Breast epithelium (tissue), 4 donors: ENCODE measurements at places on chromosomes 5 and 9.

DNA sequence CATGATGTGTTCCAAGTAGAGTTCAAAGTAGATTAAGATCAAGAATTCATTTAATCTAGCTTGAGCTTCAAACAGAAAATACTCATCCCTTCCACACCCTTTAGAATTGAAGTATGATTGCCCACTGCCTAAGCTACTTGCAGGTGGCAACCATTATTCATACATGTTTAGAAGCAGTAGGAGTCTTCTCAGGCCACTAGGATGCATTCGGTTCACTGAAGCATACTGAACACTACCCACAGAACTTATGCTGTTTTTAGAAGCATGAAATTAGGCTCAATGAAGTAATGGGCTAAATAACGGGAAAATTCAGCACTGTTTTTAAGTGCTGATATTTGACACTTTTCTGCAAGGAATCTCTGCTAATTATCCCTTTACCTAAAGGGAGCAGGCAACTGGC lies 263.4 kb downstream of the DEPDC1B start:
- no peak for DNase-seq

DNA sequence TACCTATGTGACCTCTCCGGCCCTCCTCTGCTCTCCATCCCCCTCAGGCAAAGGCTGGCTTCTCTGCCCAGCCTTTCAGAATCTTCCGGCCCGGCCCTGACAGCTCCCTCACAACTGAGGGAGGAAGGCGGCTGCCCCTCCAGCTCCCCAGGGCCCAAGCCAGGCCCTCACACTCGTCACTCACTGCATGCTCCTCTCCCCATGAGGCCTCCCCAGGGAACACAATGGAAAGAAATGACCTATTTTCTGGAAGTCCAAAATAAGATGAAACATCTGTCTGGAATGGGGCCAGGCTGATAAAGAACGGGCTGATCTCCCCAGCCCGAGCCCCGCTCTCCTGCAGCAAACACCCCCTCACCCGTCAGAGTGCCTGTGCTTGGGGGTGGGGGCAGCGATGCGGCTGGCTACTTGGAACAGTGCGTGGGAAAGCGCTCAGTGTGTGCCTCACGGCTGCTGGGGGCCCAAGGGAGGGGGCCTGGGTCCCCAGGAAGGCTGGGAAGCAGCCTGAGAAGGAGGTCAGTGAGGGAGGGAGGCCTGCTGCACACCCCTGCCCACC lies 11.3 kb downstream of the PDGFRB start:
- no peak for DNase-seq

- peak; percentile 71 for DNase-seq
These were observed 14.9 kb downstream of the SPAAR start for GRCh38 chr9:35923927-35924763.

GRCh38 chr9:37503736-37504135 lies 18.0 kb downstream of the POLR1E start:
- no peak for DNase-seq

- DNase-seq: no peak
These were observed 158.9 kb downstream of the PCSK5 start for GRCh38 chr9:76049341-76049740.

DNA sequence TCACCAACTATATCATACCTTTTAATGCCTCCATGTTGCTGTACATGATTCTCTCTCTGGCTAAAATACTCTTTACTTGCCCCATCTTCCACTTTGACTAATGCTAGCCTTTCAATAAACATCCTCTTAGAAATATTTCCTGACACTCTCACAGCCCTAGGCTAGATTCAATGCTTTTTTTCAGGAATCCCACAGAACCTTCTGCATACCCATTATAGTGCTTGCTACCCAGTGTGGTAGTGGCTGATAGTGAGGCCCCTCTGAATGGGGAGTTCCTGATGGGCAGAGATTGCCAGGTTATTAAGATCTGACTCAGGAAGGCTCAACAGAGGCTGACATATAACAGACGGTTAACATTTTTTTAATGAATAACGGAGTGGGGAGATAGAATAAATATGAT lies 11.6 kb downstream of the SSBP2 start:
- DNase-seq: no peak

DNA sequence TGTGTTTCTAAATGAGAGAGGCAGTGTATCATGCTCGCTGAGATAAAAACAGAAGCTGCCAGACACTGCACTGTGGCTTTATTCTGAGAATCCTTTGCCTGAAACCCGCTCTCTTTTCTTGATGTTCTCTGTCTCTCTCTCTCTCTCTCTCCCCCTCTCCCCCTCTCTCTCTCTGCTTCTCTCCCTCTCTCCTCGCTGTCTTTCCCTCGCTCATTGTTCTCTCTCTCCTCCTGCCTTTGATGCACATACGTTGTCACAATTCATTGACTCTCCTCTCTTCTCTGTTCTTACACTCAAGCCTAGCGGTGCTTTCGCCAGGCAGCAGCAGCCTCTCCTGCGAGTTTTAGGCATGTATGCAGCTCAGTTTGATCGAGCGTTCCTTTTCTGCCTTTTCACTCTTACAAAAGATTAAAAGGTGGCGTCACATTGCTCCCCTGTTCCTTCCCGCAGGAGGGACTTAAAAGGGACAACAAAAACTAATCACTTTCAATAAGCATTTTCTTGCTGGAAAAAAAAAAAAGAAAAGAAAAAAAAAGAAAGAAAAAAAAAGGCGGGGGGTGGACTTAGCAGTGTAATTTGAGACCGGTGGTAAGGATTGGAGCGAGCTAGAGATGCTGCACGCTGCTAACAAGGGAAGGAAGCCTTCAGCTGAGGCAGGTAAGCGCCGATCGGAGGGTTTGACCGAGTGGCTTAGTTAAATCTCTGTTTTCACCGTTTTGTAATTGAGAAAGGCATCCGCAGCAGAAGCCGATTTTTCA lies 717.9 kb upstream of the WWC1 start:
- no peak for DNase-seq

- DNase-seq: no peak
These were observed 33.8 kb upstream of the TJP2 start for GRCh38 chr9:69140123-69140735.

- DNase-seq: no peak
These were observed 332.8 kb downstream of the MLLT3 start for GRCh38 chr9:20289423-20290010.

- DNase-seq: no peak
These were observed 92.1 kb upstream of the PHYKPL start for GRCh38 chr5:178324481-178325310.
